ENCODE measurements at places on chromosomes 7 and 10.

- peak; percentile 3 for DNase-seq
Observed at GRCh38 chr10:120782336-120782735, 68.8 kb upstream of the WDR11 start.

GRCh38 chr10:32060347-32060746 is 4.1 kb upstream of the KIF5B start:
- DNase-seq = no peak

DNA sequence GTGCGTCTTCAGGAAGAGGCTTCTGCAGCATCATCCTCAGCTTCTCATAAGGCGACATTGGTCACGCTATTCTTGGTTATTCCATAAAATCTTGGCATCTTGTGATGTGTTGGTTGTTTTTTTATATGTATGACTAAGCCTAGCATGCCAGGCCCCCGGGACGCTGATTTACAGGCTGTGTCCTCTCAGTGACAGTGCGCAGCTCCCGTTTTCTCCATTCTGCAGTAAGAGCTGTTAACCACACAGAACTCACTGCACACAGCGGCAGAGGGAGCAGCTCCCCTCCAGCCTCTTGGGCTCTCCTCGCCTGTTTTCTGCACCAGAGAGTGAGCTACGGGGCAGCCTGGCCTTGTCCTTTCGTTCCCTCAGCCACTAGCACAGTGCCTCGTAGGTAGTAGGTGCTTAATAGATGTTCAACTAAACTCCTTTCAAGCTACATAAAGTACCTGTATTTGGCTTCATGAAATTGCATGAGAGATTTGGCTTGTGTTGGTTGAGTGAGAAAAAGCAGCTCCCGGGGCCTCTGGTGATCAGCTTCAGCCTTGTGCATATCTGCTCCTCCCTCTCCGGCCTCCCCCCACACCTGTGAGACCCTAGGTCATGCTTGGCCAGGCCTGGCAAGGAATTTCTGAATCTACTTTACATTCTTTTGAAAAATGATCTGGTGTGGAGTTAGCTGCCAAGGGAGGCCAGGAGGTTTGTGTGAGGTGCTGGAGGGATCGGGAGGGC is 116.2 kb downstream of the WDR37 start:
- DNase-seq = no peak

DNA sequence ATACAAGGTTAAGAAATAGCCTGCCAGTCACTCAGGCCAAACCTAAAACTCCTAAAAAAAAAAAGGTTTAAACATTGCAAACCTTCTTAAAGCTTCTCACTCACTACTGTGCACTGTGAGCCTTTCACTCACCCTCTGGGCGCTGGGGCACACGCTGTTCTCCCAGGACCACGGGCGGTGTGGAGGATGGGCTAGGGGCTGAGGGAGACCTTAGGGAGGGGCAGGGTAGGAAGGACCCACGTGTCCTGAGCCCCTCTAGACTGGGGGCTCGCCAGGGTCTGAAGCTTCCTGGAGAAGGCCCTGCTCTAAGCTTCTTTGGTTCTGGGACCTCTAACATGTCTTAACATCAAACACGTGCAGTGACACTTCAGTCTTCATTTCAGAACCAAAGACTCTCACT is 569.8 kb downstream of the DNAJB6 start:
- DNase-seq = no peak

DNA sequence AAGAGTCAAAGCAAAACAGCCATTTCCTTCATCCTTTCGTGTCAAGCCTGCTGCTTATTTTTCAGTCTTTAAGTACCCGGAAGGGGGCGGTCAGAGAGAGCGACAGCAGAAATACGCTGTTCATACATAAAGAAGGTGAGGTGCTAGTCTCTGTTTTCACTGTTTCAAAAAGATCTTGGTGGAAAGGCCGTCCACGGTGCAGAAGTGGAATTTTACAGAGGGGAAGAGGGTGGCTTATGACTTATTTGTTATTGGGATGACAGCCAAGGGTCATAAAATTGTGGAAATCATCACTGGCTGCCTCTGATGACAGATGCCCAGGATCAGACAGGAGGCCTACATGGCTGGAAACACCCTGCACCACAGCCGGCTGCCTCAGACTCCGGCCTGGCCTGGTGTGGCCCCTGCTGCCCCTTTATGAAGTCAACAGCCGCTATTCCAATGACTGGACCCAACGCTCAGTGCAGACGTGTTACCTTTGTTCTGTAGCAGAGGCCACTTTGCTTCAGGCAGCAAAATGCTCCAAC is 57.0 kb downstream of the HIPK2 start:
- DNase-seq = peak; percentile 84

DNA sequence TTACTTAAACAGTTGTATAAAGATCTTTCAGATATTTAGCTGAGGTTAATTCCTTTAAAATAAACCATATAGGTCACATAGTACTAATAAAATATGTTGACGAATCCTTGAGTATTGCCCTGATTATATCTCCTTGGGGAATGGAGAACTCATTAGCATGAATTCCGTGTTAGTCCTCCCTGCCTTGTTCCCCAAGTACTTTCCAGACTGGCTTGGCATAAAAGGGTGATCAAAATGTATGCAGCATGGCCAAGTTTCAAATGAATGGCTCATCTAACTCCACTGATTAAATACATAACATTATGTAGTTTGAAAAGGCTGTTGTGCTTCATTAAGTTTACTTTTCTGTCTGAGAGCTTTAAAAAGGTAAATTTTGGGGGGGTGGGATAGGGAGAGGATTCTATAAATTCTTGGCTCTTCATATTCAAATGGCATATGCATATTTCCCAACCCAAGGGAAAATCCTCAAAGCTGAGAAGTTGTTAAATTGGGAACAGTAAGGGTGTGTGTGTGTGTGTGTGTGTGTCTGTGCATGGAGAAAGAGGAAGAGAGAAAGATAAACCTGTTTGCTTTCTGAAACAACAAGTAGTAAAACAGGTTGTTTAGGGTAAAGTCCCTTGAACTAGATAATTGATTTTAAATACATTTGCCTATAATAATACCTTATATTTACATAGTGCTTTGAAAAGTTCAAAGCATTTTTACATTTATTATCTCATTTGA is 4.8 kb upstream of the ADD3 start:
- DNase-seq = no peak

GRCh38 chr7:121748546-121748945 is 124.4 kb upstream of the PTPRZ1 start:
- no peak for DNase-seq

- DNase-seq = no peak
Observed at GRCh38 chr10:101257084-101257483, 27.8 kb upstream of the LBX1 start.

DNA sequence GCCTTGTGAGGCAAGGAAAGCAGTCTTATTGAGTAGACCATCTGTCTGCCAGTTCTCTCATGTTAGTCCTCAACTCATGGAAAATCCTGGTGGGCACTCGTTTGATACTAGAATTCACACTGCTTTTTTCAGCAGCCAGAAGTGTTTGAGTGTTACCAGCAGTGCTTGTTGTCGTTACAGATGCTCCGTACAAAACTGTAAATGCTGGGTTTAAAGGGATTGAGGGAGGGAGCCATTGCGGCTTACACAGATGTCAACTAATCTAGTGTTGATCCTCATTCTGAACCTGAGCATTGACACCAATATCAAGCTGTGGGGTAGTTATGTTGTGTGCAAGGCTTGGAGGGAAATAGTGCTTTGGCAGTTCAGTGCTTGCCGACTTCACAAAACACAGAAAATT is 348.6 kb downstream of the AUTS2 start:
- DNase-seq = no peak

DNA sequence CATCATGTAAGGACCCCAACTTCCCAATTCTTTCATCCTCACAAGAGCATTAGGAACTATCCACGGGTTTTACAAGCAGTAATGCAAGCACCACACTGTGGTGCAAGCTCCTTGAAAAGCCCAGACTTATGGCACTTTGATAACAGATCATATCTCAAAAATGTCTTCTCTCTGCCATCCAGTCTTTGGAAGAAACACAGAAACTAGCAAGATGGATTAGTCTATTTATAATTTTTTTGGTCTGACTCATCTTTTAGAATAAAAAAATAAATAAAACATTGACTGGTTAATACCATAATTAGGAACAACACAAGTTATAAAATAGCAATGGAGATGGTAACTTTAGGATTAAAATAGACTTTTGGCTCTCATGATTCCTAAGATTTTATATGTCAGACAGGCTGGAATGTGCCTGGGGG is 49.0 kb upstream of the CALD1 start:
- peak; percentile 82 for DNase-seq

GRCh38 chr7:40722242-40722641 is 587.4 kb downstream of the SUGCT start:
- no peak for DNase-seq

Data from M059J (cell line).